Dermis blood vessel endothelial cell (primary cell): ENCODE measurements at places on chromosomes 6 and 20. TPM values are rescaled to one million over a fixed set of nuclear protein-coding genes. Genes with fewer than 3 reads are reported as not detected.

GRCh38 chr6:112288475-112288874, 34.1 kb upstream of the LAMA4 start:
- DNase-seq: no peak

Gene PTGIS
- total RNA-seq: 1.9 and 2.0 TPM in 2 replicates

DNA sequence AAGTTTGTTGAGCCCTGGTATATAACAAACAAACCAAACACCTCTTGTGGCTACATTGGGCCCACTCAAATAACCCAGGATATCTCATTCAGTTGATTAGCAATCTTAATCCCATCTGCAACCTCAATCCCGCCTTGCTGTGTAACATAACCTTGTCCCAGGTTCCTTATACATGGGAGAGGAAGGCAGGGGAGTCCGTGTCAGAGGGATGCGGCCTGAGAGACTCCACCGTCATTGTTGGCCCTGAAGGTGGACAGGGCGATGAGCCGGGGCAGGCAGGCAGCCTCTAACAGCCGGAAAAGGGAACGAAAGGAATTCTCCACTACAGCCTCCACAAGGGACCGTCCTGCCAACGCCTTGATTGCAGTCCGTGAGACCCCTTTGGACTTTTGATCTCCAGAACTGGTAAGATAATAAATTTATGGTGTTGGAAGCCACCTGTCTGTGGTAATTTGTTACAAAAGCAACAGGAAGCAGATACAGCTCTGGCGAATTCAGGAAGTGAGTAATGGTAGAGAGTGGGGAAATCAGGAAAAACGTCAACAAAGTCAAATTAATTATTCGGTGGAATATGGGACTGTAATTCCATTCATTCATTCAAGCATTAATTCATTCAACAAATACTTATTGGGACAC, 124.5 kb upstream of the SALL4 start:
- DNase-seq: peak; percentile 92

DNA sequence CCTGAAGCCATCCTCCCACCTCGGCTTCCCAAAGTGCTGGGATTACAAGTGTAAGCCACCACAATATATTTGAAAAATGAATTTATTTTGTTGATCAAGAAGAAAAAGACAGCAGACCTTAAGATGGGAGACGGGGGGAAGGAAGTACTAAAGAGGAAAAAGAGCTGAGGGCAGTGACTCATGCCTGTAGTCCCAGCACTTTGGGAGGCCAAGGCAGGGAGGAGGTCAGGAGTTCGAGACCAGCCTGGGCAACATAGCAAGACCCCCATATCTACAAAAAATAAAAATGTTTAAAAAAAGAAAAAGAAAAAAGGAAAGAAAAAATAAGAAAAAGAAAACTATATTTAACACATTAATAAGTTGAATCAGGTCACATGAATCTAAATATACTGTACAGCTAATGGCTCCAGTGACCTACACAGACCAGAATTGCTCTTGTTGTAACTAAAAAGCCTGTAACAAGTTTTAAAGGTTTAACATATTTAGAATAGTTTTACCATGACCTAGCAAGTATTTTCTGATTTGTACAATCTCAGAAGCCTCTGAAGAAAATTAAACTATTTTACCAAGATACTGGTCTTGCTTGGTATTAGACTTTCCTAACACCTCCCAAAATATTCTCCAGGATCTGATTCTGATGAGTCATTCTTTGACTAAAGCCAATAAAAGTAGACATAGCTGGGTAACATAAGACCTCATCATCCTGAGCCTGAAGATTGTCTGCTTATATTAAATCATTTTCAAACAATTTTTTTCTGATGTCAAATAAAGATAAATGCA, 4.3 kb upstream of the AKIRIN2 start:
- no peak for DNase-seq

GRCh38 chr6:166387642-166388289, 5.0 kb upstream of the MPC1 start:
- no peak for DNase-seq

DNA sequence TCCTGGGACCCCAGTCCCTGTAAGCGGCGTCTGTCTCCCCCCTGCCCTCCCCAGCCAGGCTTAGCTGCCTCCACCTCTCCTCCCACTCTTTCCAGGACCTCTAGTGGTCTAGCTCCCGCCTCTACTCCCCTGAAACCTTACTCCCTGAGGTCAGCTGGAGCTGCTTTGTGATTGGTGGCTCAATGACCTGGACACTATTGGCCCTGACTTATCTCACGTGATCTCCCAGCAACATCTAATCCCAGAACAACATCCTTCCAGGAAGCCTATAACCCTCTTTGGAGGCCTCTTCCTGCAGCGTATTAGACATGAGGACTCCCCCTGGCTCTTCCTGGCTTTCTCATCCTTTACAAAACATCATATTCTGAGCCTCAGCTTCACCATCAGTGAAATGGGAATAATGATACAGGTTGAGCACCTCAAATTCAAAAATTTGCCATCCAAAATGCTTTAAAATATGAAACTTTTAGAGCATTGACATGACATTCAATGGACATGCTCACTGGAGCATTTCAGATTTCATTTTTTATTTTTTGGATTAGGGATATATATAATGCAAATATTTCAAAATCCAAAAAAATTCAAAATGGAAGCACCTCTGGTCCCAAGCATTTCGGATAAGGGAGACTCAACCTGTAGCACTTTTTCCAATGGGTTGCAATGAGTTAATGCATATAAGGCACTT, 16.3 kb upstream of the SRC start:
- no peak for DNase-seq
